Transverse colon (tissue), 4 donors: ENCODE measurements at places on chromosomes 12 and 14. TPM values are rescaled to one million over a fixed set of nuclear protein-coding genes. Genes with fewer than 3 reads are reported as not detected.

- H3K27me3 ChIP-seq = no peaks in the 10 kb centered on the region
- H3K36me3 ChIP-seq = no peaks in the 10 kb centered on the region
- peak; percentile 29 for DNase-seq
- no peak overlapping the region for H3K4me3 ChIP-seq
- no peak overlapping the region for H3K27ac ChIP-seq
Measured at GRCh38 chr12:114858388-114859146, 174.6 kb upstream of the TBX3 start.

HOXC9 gene
- not detected for total RNA-seq

DNA sequence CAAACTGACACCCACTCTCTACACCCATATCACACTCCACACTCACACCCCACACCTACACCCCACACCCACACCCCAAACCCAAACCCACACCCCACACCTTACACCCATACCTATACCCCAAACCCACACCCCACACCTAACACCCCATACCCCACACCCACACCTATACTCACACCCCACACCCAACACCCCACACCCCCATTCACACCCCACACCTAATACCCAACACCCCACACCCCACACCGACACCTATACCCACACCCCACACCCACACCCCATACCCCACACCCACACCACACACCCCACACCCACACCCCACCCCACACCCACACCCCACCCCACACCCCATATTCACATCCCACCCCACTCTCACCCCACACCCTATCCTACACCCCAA is 38.5 kb downstream of the TMEM120B start:
- DNase-seq = no peak
- no peaks in the 10 kb centered on the region for H3K4me1 ChIP-seq

CCDC38 gene
- total RNA-seq = not detected

DNA sequence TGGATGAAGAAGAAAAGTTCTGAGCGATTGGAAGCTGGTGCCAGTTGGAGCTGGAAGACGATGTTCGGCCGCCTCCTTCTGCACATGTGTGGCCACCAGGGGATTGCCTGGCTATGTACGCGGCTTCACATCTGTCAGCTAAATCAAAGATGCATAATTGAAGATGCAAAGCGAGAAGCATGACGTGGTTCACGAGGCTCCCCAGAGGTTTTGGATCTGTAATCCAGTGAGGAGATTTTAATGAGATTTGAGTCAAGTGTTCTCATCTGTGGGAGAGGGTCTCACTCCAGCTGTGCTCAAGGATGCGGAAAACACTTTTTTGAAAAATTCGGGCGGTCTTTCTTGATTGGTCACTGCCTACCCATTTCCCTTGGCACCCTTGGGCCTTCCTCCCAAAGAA is 94.6 kb downstream of the PAX9 start:
- H3K27ac ChIP-seq = no peak overlapping the region
- DNase-seq = no peak
- no peak overlapping the region for H3K4me3 ChIP-seq

DNA sequence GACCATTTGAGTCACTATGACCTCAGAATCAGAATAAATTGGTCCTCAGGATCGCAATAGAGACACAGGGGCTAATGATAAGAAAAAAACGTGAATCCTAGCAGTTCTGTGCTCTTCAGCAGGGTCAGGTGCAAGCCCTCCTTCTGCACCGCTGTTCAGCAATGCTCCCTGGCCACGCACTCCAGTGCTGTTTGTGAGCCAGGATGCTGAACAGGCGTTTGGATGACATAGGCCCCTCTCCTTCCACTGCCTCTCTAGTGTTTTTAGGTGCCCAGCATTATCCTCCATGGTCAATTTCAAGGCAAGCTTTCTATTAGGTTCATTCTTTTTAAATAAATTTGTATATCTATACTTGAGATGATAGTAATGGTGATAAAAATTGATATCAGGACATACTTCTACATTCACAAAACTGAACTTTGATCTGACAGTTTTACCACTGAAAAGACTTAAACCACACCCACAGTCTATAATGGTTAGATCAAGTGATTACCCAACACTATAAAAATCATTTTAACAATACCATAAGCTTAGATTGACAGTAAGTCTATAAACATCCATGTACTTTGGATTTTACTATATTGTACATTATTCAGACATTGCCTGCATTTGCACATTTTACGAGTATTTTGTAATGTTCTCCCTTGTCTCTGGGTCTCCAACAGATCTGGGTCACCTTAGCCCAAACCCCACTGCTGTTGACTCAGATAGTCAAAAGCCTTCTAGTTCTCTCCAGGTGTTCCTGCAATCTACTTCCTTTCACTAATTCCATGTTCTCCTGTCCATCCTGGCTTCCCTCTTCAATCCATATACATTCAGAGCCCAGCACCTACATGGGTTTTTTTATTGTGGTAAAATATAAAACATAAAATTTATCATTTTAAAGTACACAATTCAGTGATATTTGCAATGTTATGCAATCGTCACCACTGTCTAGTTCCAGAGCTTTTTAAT is 114.9 kb upstream of the COCH start:
- peak overlapping the region; percentile 14 for H3K27ac ChIP-seq
- no peak overlapping the region for H3K4me3 ChIP-seq
- no peaks in the 10 kb centered on the region for H3K4me1 ChIP-seq
- H3K36me3 ChIP-seq = no peaks in the 10 kb centered on the region
- no peaks in the 10 kb centered on the region for H3K27me3 ChIP-seq

TAS2R20 gene
- not detected for total RNA-seq

GRCh38 chr14:32078858-32079216 is 1.7 kb downstream of the ARHGAP5 start:
- no peaks in the 10 kb centered on the region for H3K36me3 ChIP-seq
- DNase-seq = no peak
- H3K27me3 ChIP-seq = no peaks in the 10 kb centered on the region
- H3K27ac ChIP-seq = peak overlapping the region; percentile 99
- H3K4me3 ChIP-seq = no peak overlapping the region
- H3K4me1 ChIP-seq = peaks cover 40% of the 10 kb centered on the region

TMTC1 gene
- 26.9 TPM for total RNA-seq
